ENCODE measurements at places on chromosomes 7 and 10.

GRCh38 chr7:116395141-116395791, 104.3 kb upstream of the CAV2 start:
- DNase-seq, result no peak

DNA sequence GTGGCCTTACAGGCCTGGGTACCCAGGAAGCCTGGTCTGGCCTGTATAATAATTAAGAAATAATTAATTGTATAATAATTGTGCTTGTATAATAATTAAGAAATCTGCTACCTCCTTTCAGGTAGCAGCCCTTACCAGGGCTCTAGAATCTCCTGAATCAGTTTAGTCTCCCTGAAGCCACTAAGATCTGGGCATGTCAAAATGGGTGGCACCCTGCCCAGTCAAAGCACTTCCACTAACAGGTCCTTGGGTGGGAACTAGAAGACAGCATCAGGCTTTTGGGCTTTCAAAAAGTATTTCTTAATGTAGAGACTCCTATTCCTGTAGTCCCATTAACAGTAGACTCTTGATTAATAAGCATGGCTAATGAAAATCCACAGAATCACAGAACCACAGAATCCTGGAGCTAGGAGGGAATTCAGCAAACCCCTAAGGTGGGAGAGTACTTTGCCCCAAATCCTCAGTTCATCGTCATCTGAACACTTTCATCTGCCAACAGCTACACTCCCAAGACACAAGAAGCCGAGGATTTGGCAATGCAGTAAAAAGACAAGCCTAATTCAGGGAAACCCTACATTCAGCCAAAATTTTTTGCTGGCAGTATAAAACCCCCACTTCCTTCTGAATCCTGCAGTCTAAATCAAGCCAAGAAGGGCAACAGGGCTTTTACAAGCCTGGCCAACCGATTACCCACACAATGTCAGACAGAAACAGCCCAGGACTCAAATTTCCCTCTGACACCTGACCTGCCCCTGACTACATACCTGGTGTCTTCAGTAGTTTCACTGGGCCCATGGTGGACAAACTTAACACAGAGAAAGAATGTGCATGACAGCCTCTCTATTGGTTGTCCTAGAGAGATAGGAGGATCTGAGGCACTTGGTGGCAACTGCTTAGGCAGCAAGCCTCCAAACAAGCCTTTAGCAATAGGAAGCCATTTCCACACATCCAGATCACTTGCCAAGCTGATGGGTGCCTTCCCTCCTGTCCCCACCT, 5.9 kb upstream of the IL6 start:
- no peak for DNase-seq

DNA sequence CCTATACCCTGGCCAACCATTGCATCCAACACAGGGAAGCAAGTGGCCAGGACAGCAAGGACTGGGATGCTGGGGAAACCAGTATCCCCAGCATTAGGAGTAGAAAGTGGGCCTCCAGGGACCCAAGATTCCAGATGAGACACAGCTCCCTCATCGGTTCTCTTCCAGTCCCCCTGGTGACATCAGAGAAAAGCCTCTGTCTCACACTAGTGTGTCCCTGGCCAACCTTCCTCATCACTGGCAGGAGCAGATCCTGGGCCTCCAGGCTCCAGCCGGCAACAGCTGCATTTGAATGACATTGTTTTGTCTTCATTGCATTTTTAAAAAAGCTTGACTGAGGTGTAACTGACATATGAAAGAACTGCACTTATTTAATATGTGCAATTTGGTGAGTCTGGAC, 177.3 kb upstream of the LYZL2 start:
- DNase-seq, result no peak

DNA sequence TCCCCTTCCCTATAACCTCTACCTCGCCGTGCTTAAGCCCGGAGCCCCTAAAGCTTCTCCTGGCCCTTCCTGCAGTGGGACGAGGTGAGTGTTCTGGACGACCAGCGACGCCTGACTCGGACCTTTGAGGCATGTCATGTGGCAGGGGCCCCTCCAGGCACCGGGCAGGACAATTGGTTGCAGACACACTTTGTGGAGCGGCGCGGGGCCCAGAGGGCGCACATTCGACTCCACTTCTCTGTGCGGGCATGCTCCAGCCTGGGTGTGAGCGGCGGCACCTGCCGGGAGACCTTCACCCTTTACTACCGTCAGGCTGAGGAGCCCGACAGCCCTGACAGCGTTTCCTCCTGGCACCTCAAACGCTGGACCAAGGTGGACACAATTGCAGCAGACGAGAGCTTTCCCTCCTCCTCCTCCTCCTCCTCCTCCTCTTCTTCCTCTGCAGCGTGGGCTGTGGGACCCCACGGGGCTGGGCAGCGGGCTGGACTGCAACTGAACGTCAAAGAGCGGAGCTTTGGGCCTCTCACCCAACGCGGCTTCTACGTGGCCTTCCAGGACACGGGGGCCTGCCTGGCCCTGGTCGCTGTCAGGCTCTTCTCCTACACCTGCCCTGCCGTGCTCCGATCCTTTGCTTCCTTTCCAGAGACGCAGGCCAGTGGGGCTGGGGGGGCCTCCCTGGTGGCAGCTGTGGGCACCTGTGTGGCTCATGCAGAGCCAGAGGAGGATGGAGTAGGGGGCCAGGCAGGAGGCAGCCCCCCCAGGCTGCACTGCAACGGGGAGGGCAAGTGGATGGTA, 9.2 kb downstream of the EPHB6 start:
- no peak for DNase-seq

DNA sequence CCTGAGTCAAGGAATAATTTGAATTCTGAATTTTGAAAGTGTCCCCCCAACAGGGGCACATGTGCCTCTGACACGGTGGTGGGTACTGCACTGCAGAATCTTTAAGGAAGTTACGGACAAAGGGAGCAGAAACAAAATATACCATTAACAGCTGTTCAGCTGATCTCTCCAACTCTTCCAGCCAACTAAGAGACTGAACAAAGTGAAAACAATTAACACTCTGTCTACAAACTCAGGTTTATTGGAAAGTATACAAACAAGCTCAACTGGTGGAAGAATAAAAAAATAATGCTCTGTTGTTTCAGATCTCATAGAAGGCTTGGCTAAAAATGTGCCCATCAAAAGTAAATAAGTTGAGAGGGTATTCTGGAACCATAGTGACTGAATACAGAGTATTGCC, 34.4 kb downstream of the ASB4 start:
- no peak for DNase-seq

DNA sequence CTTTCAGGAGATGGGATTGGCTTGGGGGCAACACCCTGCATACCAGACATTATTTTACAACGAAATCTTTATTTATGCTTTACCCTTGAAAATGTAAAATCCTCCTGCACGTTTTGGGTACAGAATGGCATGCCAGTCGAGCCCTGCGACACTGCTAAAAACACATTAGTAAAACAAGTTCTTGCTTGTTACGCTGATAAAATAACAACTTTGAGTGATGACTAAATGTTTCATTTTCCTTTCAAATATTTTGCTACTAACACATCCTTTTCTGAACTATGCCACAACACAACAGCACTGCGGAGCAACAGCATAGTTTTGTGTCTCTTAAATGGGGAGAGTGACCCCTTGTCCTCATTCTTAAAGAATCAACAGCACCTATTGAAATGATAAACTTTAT, 76.0 kb upstream of the SEMA3D start:
- DNase-seq, result no peak

DNA sequence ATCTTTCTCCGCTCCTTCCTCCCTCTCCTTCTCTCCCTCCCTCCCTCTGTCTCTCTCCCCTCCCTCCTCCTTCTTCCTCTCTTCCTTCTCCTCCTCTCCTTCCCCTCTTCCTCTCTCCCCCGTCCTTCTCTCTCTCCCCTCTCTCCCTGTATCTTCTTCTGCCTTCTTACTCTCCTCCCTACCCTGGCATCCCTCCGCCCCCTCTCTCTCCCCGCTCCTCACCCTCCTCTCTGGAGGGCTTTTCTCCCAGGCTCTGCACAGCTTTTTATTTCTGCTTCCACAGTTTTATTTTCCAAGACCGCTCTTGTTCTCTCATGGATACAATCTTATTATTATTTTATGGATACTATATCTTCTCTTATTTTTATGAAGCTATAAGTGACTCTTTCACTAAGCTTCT, 32.6 kb downstream of the AP5Z1 start:
- no peak for DNase-seq

- DNase-seq, result no peak
Measured at GRCh38 chr10:10500937-10501336, 516.7 kb upstream of the CELF2 start.

DNA sequence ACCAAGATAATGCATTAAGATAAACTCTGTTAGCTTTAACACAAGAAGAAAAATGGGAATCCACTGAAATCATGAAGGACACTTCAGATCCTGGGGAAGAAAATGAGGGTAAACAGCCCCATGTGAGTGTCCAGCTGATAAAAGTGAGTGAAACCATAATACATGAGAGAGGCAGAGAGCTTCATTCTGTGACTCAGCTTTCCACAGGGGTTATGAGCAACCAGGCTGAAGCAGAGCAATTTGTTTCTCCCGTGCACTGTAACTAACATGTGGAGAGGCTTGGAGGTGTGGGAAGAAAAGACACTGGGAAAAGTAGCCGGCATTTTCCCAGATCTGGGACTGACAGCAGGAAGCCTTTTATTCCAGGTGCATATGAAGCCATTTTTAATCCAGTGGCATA, 971.7 kb downstream of the ANKRD7 start:
- no peak for DNase-seq

GRCh38 chr10:103576862-103577261, 83.4 kb downstream of the NEURL1 start:
- DNase-seq, result no peak

DNA sequence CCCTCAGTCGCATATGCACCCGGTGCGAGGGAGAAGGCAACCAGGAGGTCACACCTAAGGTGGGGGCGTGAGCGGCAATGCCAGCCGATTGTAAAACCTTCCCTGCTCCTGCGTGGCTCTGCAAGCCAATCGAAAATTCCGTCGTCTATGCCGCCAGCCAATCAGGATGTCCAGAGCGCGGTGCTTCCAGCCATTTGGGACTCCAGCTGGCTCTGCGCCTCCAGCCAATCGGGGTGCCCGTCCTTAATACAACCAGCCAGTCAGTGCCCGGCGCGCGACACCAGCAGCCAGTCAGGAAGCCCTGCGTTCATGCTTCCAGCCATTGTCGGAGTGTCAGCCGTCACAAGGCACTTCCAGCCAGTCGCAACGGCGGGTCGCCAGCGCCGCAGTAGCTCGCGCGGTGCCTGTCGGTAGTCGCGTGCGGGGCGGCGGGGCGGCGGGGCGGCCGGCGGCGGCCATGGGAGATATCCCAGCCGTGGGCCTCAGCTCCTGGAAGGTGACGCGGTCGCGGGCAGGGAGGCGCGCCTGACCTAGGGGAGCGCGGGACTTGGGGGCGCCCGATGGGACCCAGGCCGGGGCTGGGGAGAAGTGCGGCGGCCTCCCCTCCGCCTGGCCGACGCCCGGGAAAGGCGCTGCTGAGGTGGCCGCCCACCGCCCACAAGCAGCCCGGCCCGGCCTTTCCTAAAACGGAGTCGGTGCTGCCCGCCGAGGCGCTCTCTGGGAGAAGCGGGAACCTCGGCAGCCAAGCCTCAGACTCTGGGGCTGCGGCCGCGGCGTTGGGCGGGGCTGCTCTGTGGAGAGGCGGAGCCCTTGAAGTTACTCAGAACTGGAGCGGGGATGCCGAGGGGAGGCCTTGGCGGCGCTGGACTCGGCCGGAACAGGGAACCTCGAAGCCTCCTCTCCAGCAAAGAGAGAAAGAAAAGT, at the start of gene AKR1E2:
TSS of gene AKR1E2 (plus strand) at position 340 of the 924 bp plus-strand sequence. CDS start at position 458, 118 bp downstream.
- DNase-seq, result peak; percentile 66

GRCh38 chr7:44634839-44635591, 28.6 kb downstream of the OGDH start:
- no peak for DNase-seq

GRCh38 chr10:73768881-73769280, 13.0 kb upstream of the CHCHD1 start:
- peak; percentile 41 for DNase-seq

DNA sequence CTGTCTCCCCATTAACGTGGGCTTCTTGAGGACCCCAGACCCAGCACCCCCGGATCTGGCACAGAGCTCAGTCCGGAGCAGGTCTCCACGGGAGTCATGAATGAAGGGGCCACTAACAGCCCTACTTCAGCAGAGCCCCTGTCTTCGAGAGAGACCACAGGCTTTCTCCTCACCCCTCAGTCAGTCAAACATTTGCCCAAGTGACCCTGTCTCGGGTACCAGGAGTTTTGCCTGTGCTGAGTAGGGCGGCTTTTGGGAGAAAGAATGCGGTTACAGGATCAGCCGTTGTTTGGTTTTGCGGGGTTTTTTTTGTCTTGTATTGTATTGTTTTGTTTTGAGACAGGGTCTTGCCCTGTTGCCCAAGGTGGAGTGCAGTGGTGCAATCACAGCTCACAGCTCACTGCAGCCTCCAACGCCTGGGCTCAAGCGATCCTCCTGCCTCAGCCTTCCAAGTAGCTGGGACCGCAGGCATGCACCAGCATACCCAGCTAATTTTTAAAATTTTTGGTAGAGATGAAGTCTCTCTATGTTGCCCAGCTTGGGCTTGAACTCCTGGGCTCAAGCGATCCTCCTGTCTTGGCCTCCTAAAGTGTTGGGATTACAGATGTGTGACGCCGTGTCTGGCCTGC, 16.5 kb downstream of the ADAP1 start:
- no peak for DNase-seq

DNA sequence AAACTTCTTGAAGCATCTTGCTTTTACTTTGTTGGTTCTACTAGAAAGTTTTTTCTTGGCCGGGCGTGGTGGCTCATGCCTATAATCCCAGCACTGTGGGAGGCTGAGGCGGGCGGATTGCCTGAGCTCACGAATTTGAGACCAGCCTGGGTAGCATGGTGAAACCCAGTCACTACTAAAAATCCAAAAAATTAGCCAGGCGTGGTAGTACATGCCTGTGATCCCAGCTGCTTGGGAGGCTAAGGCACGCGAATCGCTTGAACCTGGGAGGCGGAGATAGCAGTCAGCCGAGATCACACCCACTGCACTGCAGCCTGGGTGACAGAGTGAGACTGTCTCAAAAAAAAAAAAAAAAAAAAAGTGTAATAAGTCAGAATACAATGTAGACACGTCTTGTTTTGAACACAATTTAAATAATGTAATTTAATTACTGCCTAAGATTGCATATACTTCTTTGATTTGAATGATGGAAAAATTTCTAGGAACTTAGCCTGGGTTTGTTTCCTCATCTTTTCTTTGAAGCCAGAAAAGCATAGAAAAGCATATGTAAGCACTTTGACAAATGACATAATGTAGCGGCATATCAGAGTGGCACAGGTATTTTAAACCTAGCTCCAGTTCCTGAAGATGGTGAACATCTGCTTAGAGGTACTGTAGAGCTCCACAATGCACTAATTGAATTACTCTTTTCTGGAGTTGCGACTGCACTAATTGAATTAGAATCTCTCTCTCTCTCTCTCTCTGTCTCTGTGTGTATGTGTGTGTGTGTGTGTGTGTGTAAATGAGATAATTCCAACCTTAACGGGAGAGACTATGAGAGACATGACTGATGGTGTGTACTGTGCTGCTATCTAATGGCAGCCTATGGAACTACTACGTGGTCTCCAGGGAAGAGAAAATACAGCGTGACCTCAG, 87.8 kb downstream of the BTRC start:
- DNase-seq, result no peak

DNA sequence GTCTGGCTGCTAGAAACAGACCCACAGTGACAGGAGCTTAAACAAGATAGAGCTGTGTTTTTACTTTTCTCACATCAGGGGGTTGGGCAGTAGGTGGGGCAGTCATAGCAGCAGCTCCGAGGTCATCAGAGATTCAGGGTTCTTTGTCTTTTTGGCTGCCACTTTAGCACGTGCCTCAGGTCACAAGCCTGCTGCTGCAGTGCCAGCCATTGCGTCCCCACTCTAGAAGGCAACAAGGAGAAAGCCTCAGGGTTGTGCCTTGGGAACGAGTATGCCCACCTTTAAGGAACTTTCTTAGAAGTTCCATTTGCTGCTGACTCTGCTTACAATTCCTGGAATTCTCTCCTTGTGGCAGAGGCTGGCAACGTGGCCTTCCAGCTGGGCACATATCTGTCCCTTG, 660.7 kb upstream of the FOXK1 start:
- DNase-seq, result no peak
